Common myeloid progenitor, CD34-positive (primary cell): ENCODE measurements at places on chromosomes 4 and X.

- DNase-seq = no peak
Observed at GRCh38 chr4:65791111-65791811, 121.0 kb upstream of the EPHA5 start.

- DNase-seq = no peak
Observed at GRCh38 chrX:53356186-53356585, 66.3 kb downstream of the SMC1A start.

DNA sequence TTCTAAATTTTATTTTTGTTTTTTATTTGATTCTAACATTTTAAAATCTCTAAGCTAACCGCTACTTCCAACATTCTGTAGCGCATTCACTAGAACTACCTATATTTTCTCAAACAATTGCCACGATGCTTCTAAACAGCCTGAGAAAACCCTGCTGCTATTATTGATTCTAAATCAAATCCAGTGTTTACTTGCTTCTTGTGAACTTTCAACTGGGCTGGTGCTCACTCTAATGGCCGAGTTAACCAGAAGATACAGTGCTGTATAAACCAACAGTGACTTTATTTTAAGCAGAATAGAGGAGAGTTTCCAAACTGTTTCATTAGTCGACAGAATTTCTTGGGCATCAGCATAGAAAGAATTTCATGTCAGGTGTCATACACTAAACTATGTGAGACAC is 110.3 kb downstream of the DLG3 start:
- DNase-seq = no peak

GRCh38 chr4:3341760-3342159 is 48.9 kb downstream of the RGS12 start:
- DNase-seq = no peak

GRCh38 chr4:20137176-20137575 is 114.5 kb upstream of the SLIT2 start:
- no peak for DNase-seq

- no peak for DNase-seq
Observed at GRCh38 chr4:169220854-169221411, 49.8 kb downstream of the SH3RF1 start.

GRCh38 chr4:184472614-184473498 is 1.5 kb downstream of the IRF2 start:
- DNase-seq = no peak

- DNase-seq = no peak
Observed at GRCh38 chr4:101355246-101355645, 7.9 kb upstream of the PPP3CA start.

GRCh38 chr4:173866322-173867026 is 336.4 kb upstream of the HAND2 start:
- DNase-seq = no peak

- no peak for DNase-seq
Observed at GRCh38 chrX:153885208-153885787, 675 bp downstream of the L1CAM start.

DNA sequence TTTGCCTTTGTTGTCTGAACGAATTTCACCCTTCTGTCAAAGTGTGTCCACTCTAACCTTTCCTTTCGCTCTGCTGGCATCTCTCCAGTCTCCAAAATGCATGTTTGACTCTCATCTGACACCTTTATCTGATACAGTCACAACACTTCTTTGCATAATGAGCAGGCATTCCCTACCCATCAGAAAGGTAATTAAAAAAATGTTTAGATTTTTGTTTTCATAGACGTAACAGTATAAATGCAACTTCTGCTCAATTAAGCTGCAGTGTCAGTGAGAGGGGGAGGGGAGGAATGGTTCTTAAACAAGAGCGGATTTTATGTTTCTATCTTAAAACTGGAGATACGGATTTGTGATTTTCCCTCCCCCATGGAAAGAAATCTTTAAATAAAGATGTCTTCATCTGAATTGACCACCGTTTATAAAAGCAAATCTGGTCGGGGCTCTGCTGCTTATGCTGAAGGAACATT is 70.2 kb downstream of the CXXC4 start:
- DNase-seq = no peak

DNA sequence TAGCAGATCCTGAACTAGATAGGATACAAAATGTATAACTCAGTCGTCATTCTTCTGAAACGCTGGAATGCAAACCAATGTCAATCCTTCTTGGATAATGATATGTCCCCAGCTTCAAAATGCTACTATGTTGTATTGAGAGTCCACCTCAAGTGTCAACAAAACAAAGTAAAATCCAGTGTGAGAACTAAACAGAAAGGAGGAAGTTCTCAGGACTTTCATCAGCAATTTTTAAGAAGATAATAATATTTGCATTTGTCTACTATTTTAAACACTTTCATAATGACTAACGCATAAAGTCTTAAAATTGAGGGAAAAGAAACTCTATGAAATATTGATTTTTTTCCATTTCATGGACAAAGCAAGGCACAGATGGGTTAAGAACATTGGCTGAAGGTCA is 36.3 kb downstream of the SOD3 start:
- DNase-seq = no peak

DNA sequence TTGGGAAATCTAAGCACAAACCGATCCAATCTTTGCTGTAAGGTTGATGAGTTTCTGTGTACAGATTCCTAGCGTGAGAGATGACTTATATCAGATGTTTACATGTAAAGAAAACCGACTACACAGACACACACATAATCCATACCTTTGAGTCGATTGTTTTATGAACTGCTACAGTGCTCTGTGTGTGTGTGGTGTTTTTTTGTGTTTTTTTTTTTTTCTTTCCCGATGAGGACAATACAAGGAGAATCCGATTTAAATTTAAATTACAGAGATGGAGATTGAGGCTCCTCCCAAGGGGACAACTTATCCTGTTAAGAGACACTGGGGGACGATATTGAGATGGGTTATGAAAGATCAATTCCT is 461 bp upstream of the SLC9A6 start:
- no peak for DNase-seq

DNA sequence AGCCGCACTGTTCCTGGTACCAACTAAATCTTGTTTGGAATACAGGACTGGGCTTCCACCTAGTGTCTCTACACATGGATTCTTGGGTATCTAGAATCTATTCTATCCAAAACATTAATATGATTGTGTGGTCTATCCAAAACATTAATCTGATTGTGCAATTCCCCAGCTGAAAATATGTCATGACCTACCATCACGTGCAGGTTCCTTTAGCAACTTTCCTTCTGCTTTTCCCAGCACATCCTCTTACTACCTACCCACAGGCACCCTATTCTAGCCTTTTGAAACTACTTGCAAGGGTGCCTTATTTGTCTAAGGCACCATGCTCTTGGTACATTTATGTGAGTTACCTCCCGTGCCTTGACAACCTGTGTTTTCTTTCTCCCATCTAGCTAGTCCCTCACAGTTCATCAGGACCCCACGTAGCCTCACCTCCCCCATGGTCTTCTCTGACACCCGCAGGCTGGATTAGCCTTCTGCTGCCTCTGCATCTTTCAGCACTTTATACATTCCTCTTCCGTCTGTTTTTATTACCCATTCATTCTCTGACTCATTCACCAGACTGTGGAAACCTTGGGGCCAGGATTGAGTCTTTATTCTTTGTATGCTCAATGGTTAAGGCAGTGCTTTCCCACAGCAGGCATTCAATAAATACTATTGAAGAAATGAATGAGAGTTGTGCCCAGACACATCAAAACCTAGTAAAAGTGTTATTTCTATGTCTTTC is 88.8 kb upstream of the FAM9B start:
- no peak for DNase-seq

GRCh38 chrX:40107291-40108161 is 9.8 kb upstream of the BCOR start:
- DNase-seq = peak; percentile 78

GRCh38 chr4:7698584-7698983 is 241.1 kb downstream of the AFAP1 start:
- no peak for DNase-seq

DNA sequence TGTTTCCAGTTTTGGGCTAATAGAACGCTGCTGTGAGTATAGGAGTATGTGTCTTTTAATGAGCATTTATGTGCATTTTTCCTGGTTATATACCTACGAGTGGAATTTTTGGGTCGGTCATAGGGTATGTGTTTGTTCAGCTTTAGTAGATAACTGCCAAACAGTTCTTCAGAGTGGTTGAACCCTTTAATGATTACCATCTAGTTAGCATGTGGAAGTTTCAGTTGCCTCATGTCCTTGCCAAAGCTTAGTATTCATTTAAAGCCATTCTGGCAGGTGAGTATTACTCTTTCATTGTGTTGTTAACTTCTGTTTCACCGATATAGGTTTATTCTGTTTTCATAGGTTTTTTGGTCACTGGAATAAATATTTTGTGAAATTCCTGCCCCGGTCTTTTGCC is 229.1 kb downstream of the ARHGAP10 start:
- no peak for DNase-seq

- DNase-seq = no peak
Observed at GRCh38 chr4:109177096-109177810, 125.2 kb downstream of the COL25A1 start.

DNA sequence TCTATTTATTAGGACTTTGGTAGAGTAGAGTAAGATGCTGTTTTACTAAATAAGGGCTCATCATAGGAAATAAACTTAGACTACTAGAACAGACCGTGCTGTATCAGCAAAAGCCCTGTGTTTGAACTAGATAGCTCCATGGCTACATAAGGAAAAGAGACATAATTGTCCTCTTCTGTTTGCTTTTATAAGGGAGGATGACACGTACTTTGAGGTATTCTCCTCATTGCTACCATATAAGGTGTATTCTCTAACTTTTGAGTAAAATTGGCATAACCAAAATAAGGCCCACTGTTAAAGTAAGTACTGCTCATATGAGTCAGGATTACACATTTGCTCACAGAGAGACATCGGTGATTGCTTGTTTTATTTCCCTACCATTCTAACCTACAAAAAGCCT is 64.3 kb downstream of the PDLIM5 start:
- no peak for DNase-seq

GRCh38 chrX:151458824-151459223 is 61.8 kb downstream of the VMA21 start:
- DNase-seq = no peak

GRCh38 chr4:36255577-36255976 is 11.3 kb upstream of the ARAP2 start:
- DNase-seq = peak; percentile 58

- no peak for DNase-seq
Observed at GRCh38 chr4:57371671-57372070, 261.5 kb upstream of the IGFBP7 start.

DNA sequence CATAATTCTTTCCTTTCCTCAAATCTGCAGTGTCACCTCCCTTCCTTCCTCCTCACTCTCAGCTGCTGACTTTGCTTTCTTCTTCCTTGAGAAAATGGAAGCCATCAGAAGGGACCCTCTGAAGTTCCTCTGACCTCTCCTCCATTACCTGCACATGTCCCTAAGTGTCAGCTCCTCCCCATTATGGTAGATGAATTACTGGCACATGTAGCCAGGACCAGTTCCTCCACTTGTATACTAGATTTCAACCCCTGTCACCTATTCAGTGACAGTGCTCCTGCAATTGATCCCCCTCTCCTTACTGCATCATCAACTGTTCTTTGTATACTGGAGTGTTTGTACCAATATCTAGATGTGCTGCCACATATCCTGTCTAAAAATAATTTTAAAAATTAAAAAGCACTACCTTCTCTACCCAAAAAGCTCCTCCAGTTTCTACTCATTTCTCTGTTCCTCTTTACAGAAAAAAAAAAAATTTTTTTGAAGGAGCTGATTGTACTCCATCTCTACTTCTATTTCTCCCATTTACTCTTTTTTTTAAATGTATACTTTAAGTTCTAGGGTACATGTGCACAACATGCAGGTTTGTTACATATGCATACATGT is 78.6 kb downstream of the CLCN5 start:
- no peak for DNase-seq

- no peak for DNase-seq
Observed at GRCh38 chr4:184645904-184646610, 3.2 kb downstream of the CASP3 start.

DNA sequence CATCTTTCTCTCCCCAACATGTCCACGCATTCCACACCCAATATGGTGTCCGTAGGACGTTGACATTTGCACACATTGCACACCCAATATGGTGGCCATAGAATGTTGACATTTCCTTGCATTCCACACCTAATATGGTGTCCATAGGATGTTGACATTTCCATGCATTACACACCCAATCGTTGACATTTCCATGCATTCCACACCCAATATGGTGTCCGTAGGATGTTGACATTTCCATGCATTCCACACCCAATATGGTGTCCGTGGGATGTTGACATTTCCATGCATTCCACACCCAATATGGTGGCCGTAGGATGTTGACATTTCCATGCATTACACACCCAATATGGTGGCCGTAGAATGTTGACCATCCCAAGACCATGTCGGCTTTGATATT is 88.4 kb upstream of the SHOX start:
- no peak for DNase-seq

GRCh38 chrX:116142976-116143375 is 27.6 kb upstream of the AGTR2 start:
- DNase-seq = no peak

GRCh38 chr4:52358366-52358765 is 300.7 kb downstream of the USP46 start:
- no peak for DNase-seq

GRCh38 chr4:8468746-8469535 is 28.4 kb downstream of the TRMT44 start:
- DNase-seq = peak; percentile 44

- DNase-seq = no peak
Observed at GRCh38 chr4:147367891-147368290, 113.0 kb upstream of the EDNRA start.

- no peak for DNase-seq
Observed at GRCh38 chr4:106835919-106836318, 200.2 kb downstream of the DKK2 start.

DNA sequence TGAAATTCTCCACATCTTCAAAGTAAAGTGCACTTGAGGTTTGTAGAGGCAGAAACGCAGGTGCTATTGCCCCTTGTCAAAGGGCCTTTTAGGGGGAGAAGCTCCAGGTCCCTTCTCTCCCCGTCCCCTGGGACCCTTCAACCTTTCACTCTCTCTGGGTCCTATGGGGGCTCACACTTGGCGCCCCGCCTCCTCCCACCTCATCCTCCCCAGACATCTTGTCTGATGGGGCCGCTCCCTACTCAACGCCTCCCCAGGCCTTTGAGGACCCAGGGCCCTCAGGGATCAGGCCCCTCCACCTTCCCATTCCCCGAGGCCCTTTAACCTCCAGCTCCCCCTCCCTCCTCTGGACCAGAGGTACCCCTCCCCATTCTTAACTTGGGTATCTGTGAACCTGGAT is 1.3 kb upstream of the HTRA3 start:
- DNase-seq = no peak

DNA sequence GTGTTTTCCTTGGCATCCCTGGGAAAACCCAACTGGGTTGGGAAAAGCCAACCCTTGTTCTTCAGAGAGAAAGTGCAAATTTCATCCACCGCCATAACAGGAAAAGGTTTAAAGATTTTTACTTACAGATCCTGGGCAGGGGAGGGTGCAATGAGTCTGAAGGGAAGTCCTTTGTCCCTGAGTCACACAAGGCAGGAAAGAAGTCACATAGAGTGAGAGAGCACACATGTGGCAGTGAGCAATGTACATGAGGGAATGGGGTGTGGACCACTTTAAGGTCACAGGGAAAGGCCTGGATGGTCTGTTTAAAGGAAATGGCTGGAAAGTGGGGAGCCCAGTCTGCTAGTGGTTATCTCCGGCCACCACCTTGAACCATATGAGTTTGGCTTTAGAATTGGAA is 248.9 kb downstream of the HS3ST1 start:
- no peak for DNase-seq
